ENCODE measurements at places on chromosomes 7 and 10.
A peak's percentile ranks its signal among the peaks of the same experiment; 100 is the strongest.

DNA sequence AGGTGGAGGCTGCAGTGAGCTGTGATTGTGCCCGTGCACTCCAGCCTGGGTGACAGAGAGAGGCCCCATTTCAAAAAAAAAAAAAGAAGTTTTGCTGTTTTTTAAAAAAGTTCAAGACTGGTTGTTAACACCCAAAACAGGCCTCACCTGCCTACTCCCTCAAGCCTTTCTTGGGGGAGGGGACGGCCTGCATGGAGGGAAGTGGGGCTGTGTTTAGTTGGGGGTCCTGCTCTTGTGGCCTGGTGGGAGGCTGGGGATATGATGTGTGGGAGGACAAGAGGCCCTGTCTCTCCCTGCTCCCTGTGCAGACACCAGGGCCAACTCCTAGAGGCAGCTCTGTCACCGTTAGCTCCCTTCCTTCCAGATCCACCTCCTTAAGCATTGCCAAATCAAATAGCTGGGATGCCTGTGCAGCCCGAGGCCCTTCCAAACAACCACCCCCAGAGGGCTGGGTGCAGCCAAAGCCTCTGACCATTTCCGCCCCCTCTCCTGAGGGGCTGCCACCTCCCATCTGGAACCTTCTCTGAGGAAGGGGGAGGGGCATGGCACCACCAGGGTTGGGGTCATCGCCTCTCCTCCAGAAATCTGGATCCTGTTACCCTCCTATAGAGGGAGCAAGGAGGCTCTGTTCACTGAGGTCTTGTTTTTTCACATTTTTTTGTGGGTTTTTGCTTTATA lies 32.9 kb upstream of the ANKRD2 start:
- DNase-seq: no peak

GRCh38 chr7:1977059-1977875 lies 255.5 kb downstream of the MAD1L1 start:
- no peak for DNase-seq

GRCh38 chr7:125926621-125927020 lies 997.0 kb upstream of the POT1 start:
- no peak for DNase-seq

DNA sequence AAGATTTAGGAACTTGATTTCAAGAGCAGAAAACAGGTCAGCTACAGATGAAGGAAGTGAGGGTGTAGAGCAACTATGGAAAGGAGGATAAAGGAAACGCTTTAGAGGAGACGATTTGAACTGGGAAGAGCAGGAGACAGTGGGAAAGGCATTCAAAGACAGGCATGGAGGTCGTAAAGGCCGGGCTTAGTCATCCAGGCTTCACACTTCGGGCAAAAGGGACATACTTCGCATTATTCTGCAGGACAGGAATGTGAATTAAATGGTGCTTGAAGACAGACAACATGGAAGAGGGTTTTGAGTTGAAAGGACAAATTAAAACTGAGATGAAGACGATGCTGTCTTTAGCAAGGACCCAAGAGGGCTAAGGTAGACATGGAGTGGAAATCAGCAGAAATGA lies 8.1 kb downstream of the FAM171A1 start:
- no peak for DNase-seq

- DNase-seq: no peak
Measured at GRCh38 chr10:11670381-11670780, 58.9 kb upstream of the USP6NL start.

DNA sequence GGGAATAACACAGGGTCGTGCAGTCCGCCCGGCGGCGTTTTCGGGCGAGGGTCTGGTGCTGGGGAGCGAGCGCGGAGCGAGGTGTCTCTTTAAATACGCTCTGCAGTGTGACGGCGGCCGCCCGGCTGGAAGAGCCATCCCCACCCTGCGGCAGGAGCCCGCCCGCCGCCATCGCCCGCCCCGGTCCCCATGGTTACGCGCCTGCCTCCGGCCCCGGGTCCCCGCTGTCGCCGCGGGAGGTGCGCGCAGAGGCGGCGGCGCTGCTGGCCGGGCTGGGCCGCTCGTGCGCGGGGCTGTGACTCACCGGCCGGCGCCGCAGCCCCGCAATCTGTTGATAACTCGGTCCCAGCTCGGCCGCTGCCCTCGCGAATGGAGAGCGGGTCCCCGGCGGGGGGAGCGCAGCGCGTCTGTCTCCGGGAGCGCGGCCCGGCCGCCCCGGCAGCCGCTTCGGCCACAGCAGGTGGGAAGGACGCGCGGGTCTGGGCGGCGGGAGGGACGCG lies at the start of gene ADGRA1:
Gene ADGRA1 (plus strand): TSS at position 246 of the 500 bp plus-strand sequence. CDS start 986 bp downstream, outside the sequence.
- DNase-seq: peak; percentile 41

DNA sequence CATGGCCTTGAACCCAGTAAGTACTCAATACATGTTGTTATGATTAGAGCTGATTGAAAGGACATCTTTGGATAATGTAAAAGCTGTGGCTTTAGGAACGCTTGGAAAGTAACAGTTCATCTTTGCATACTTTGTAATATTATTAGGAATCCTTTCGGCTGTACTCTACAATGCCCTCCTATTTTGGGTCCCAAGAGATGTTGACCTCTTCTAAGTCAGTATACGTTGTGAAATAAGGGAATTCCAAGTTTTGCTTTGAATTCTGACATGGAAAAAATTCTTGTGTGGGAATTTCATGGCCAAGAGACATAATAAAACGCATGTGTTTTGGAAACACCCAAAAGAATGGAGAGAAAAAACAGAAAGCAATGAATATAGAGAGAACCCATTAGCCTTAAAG lies 7.7 kb downstream of the AGR3 start:
- DNase-seq: no peak

DNA sequence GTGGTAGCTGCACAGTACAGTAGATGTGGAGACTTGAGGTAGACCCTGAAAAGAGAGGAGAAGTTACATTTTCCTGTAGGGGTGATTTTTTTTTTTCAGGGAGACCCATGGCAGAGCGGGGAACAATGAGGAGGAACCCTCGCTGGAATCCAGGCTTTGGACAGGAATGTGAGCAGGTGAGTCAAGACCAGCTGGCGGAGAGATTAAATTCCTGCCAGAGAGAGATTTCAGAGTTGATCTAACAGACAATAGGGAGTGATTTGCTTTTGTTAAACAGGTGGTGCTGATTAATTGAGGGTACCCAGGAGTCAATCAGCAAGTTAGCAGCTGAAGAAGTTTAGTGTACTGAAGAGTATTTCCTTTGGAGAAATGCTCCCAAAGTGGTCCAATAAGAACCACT lies 41.6 kb upstream of the MINDY3 start:
- no peak for DNase-seq

DNA sequence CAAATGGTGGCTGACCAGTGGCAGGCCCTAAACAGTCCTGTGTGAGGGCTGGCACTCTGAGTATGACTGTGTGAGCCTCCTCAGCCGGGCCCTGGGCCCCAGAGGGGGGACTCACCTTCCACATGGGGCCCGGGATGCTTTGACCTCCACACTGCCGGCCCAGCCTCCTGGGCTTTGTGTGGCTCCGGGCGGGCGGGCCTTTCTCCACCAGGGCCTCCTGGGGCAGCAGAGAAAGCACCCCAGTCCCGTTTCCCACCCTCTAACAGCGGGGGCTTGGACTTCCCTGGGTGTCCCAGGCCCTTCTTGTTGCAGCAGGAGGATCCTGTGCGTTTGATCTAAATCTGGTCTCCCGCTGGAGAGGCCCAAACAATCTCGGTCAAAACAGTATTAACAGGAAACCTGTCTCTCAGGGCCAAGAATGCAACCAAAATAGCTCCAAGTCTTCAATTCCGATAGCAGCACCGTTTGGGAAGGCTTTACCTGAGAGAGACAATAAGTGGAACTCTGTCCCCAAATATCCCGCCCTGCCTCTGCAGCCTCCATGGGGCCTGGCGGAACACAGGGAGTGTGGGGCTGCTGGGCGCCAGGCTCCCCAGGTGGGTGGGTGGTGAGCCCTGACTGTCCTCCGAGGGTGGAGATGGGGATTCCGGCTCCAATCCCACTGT lies 104.8 kb upstream of the ZNF32 start:
- DNase-seq: no peak
